Fibroblast of skin of right quadriceps (primary cell): ENCODE measurements at places on chromosomes 11 and 22.
A peak's percentile ranks its signal among the peaks of the same experiment; 100 is the strongest.

- no peak for DNase-seq
Observed at GRCh38 chr11:103681855-103682254, 354.6 kb upstream of the DDI1 start.

- DNase-seq: no peak
Observed at GRCh38 chr11:88353386-88353785, 15.8 kb upstream of the CTSC start.

DNA sequence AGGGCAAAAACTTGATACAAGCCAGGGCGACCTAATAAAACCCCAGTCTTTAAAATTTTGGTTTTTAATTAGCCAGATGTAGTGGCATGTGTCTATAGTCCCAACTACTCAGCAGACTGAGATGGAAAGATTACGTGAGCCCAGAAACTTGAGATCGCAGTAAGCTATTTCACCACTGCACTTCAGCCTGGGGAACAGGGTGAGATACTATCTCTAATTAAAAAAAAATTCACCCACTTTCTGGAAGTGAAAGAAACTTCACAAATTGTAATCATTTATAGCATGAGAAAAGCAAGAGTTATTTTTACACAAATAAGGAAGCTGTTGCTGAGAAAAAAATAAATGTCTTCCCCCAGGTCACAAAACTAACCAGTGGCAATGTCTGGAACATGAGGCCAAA, 882 bp upstream of the GLYATL2 start:
- no peak for DNase-seq

DNA sequence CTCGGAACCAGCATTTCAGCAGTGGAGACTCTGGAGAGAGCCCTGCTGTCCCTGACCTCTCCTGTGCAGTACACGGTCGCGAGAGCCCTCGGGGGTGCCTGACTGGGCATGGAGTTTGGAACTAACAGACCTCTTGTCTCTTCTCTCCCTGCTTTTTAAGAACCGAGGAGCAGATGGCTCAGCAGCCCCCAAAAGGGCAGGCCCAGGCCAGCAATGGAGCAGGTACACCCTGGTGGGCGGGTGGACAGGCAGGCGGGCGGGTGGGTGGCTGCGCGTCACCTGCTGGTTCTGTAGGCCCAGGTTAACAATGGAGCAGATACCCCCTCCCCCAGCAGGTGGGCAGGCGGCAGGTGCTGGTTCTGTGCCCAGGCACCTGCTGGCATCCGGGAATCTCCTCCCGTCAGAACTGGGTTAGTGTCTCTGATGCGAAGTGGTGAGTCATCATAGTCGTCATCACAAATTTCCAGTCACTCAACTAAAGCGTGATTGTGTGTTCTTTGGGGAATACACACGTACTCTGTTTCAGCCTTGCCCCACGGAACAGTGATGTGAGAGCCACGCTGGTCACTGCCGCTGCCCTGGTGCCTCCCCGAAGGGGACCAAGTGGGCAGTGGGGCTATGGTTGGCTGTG, 41.1 kb downstream of the GRAMD4 start:
- no peak for DNase-seq

DNA sequence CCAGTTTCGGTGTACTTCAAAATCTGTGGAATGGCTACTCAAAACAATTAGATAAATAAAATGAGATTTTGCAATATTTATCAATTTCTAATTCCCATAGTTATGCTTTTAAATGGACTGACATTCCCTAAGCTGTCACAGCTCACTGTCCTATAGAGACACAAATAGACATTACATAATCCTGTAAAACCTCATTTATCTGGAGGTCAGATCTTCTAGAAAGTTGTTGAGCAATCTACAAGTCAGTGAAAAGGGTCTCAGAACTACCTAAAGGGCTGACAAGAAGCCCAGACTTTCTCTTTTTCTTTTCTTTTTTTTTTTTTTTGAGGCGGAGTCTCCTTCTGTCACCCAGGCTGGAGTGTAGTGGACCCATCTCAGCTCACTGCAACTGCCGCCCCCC, 12.0 kb downstream of the ALG8 start:
- no peak for DNase-seq

- DNase-seq: peak; percentile 97
Observed at GRCh38 chr11:11977206-11977938, 31.1 kb downstream of the DKK3 start.

DNA sequence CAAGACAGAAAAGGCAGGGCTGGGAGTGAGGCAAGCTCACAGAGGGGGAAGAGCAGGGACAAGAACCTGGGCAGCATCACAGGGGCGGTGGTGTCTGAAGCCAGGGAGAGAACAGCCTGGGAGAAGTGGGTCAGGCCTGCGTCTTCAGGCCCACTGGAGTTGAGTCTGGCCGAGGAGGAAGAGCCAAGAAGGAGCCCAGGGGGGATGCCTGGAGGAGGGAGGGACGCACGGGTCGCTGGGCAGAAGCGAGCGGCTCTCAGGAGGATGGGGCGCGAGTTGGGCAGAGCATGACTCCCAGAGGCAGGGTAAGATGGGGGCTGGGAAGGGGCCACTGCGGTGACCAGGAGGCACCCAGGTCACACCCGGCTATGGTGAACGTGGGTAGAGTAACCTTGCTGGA, 18.5 kb downstream of the LRFN4 start:
- no peak for DNase-seq

DNA sequence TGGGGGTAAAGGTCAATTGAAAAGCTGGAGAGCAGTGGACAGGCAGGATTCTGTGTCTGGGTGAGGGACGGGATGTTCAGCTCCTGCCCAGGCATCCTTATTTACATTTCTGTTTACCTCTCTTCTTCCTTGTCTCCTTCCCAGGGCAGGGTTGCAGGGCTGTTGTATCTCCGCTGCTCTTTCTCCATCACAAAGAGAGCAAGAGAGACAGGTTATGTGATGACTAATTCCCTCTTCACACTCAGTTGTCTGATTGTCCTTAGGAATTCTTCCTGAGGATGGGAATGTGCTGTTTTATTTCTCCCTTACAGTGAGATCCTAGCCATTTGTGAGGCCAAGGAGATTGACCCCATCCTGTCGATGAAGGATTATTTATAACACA, 104.9 kb downstream of the VPREB1 start:
- no peak for DNase-seq

DNA sequence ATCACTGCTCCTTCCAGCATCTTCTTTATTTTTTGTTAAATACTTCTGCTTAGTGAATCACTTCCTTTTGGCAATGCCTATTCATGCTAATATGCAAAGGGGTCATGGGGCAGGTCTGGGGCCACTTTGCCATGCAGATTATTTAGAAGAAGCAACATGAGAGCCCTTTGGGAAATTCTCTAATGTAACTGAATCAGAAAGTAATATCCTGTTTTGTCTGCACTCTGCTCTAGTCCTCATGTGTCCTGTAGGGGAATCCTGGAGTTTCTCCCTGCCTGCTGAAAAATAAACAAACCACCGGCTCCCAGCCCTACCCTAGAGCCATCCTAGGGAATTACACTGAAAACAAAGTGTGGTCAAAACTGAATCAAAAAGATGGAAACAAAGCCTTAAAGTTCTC, 176.5 kb upstream of the POU2AF2 start:
- DNase-seq: peak; percentile 10

DNA sequence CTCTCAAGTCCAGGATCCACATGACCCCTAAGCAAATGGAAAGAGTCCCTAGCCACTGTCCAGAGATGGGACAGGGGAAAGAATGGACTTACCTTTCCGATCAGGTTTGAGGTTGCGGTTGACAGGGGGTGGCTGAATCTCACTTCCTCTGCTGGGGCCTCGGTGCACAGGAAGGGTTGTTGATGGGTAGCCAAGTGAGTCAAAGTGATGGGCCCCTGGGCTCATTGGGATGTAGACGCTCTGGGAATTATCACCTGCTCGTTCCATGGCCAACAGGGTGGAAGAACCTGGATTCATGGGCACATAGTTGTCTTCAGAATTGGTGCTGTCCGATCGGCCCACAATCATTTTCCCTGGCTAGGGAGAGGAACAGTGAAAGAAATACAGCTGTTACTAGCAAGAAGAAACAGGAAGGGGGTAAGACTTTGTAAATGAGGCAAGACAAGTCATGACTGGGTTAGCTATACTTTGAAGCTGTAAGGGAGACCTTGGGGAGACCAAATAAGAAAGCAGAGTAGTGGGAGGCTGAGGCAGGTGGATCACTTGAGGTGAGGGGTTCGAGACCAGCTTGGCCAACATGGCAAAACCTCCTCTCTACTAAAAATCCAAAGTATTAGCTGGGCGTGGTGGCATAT, 34.7 kb downstream of the USP35 start:
- no peak for DNase-seq

- DNase-seq: peak; percentile 60
Observed at GRCh38 chr11:28760676-28761390, 652.6 kb downstream of the METTL15 start.

DNA sequence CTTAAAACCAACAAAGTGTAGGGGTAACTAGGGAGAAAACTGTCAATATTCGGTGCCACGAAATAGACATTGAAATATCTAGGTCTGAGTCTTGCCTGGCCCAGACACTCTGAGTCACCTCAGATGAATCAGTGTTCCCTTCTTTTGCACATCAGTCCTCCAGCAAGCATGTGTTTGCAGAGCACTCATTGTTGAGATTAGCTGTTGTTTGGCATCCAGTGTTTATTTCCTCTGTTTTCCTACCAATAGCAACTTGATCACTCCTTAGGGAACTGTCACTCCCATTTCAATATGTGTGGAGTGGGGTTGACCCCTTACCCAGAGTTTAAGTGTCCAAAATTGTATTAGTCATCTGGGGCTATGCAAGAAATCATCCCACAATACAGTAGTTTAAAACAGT, 4.7 kb upstream of the ASCC2 start:
- DNase-seq: peak; percentile 82

DNA sequence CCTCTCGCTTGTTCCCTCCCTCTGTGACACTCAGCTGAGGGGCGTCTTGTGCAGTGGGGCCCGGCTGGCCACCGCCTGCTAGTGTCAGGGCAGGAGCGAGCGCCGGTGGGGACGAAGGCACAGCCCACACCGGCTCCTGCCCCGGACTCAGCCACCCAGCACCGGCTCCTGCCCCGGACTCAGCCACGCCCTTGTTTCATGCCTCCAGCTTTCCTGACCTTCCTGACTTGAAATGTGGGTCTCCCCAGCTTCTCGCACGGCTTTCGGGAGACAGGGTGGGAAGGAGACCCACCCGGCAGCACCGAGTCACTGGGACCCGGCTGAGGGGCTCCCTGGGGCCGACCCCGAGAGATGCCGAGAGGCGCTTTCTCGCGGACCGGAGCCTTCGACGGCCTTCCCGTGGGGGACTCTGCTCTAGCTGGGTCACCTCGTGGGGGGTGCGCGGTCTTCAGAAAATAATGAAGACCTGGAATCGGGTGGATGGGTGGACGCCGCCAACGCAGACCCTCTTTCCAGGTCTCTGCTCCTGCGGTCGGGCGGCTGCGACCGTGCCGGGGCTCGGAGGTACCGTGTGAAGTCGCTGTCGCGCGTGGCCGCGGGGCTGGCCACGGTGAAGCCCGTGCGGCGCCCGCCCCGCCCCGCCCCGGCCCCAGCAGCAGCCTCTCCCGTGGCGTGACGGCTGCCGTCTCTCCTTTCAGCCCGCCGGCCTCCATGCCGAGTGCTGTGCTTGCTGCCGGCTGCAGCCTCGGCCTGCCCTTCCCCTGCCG, 10.2 kb downstream of the GLB1L2 start:
- no peak for DNase-seq

DNA sequence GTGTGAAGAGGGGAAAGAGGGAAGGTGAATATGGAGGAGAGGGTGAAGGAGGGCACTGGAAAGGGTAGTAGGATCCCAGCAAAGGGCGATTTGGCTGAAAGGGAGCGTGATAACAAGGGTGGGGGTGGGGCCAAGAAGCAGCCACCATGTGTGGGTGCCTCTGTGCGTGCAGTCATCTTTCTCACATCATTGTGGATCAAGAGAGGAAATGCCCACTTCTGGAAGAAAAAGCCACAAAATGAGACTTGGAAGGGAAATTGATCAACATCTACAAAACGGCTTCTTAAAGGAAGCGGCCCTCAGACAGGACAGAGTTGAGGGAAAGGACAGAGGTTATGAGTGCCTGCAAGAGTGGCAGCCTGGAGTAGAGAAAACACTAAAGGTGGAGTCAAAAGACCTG, 1.2 kb upstream of the CXCR5 start:
- no peak for DNase-seq

- no peak for DNase-seq
Observed at GRCh38 chr22:27493796-27494195, 307.8 kb downstream of the MN1 start.

DNA sequence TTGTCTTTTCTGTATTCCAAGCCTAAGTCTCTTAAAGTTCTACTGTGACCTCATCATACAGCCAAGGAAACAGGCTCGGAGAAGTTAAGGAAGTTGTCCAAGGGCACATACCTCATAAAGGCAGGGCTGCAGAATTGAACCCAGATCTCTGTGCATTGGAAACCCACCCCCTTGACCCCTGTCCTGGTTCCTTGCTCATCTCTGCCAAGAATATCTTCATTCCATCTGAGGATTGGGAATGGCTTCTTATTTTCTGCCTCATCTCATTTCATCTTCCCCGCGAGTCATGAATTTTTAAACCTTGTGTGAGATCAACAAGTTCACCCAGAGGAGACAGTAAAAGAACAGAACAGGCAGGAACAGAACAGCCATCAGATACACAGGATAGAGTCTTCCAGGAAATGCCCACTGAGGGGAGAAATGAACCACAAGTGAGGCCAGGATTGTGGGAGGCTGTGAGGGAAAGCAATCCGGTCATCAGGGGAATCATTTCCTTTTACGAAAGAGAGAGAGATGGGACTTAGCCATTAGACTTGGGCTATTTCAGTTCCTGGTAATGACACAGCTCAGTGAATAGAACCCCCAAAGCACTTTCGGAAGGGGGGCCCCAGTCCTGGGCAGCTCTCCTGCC, 34.4 kb upstream of the LRRC10B start:
- no peak for DNase-seq

DNA sequence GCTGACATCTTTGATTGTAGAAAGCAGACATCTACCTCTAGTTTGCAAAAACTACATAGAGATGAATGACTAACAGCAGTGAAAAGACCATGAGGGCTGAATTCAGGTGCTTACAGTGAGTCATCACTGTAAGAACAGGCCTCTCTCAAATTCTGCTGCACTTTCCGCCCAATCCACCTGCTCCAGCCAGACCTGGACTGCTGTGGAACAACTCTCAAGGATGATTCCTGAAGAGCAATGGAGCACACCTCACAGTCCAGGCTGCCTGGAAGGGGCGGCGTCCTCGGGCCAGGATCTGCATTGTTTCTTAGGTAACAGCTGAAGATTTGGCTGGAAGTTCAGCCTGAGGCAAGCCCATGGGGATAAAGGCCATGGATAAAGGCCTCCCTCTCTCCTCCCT, 15.1 kb downstream of the APOL2 start:
- DNase-seq: no peak

- no peak for DNase-seq
Observed at GRCh38 chr11:61951484-61952135, 1.5 kb downstream of the BEST1 start.

- DNase-seq: no peak
Observed at GRCh38 chr11:14026961-14027360, 64.4 kb downstream of the SPON1 start.

GRCh38 chr22:43464809-43465208, 53.0 kb downstream of the MPPED1 start:
- no peak for DNase-seq

DNA sequence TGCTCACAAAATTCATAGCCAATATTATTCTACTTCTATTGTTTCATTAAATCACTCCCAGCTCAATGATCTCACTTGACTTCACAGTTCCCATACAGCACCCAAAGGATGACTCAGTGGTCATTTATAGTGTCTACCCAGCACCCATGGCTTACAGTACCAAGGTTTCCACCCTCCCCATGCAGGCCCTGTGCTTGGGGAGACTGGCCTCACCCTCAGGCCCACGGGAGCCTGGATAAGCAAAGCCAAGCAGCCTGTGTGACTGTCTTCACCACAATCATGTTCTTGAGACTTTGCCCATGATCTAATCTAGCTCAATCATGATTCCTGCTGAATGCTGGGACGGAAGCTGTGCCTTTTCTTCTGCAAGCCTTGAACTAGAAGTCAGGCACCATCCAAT, 97.6 kb downstream of the SLC36A4 start:
- DNase-seq: no peak
